Activated CD8-positive, alpha-beta T cell treated with anti-CD3 and anti-CD28 coated beads for 36 hours (primary cell): ENCODE measurements at places on chromosomes 16 and 17.

DNA sequence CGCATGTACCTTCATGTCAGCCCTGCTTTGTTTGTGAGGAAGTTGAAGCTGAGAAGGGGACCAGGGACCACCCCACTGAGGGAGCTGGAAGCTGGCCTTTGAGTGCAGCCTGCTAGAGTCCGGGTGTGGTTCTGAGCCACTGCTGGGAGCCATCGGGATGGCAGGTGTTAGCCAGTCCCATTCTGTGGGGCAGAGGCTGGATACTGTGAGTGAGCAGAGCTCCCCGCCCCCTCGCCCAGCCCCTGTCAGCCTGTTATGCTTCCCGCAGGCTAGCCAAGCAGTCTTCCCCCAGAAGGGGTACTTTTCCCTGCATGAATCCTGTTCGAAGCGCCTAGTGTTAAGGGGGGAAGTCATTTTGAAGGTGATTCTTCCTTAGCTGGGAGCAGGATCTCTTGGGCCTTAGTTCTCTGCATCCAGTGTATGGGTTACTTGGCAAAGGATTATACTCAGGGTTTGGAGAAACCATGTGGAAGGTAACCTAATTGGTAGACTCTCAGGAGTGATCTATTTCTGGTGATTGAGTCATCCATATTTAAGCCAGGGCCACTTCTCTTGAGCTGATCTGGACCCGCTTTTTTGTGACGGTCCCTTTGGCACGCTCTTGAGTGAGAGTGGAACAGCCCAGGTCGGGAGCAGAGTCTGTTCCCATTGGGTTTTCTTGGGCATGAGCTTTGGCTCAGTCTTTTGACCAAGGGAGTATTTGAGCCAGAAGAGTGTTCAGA lies 23.8 kb downstream of the AKAP1 start:
- no peak for DNase-seq

GRCh38 chr16:66857437-66857836 lies 13.2 kb downstream of the CA7 start:
- no peak for DNase-seq

DNA sequence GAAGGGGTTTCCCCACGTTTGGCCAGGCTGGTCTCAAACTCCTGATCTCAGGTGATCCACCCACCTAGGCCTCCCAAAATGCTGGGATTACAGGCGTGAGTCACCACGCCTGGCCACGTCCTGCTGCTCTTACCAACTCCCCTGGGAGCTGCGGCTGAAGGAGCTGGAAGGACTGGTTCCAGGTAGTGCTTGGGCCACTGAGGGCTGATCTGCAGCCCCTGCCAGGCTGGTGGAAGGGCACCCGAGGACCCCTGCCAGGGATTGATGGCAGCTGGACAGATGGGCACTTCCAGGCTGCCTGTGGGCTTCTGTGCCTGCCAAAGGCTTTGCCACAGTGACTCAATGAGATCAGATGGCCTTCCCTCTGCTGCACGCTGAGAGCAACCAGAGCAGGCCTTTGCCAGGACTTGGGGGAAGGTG lies 2.3 kb downstream of the OXLD1 start:
- DNase-seq: peak; percentile 40

- DNase-seq: no peak
These were observed 34.7 kb downstream of the ARSG start for GRCh38 chr17:68325961-68326360.

DNA sequence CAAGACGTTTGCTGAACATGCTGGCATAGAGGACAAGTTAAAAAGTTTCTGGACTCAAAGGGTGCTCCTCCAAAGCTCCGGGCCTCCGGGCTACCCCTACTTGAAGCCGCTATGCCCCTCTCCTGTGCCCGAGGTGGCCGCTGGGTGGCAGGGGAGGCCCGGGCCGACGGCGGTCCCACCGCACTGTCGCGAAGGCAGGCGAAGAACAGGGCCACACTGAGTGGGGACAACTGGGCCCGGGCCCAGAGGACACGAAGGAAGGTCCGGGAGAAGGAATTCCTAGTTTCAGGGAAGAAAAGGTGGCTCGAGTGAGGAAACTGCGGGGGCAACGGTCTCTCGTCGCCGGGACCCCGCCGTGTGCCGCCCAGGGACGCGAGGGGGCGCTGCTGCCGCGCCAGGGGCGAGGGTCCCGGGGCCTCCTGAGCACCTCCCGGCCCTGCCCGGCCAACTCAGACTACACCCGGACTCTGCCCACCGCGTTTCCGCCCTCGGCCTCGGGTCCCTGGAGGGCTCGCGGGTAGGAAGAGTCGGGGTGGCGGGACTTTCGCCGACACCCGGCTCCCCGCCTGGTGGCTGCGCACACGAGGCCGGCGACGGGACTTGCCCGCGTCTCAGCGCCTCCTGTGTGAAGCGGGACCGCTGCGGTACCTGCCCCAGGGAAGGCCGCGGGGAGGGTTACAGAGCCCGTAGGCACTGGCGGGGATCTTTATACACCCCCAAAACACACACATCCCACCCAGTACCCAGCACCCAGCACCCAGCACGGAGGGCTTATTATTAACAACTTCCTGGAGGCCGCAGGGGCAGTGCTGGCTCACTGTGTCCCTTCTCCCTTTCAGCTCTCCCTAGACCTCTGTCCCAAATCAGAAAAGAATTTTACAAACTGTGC lies 772 bp upstream of the CHCT1 start:
- peak; percentile 85 for DNase-seq

GRCh38 chr17:80260791-80261158 lies at the start of gene RNF213:
Gene RNF213 (plus strand): TSS chr17:80260852. CDS start chr17:80263682, 2,830 bp downstream.
- DNase-seq: peak; percentile 58

DNA sequence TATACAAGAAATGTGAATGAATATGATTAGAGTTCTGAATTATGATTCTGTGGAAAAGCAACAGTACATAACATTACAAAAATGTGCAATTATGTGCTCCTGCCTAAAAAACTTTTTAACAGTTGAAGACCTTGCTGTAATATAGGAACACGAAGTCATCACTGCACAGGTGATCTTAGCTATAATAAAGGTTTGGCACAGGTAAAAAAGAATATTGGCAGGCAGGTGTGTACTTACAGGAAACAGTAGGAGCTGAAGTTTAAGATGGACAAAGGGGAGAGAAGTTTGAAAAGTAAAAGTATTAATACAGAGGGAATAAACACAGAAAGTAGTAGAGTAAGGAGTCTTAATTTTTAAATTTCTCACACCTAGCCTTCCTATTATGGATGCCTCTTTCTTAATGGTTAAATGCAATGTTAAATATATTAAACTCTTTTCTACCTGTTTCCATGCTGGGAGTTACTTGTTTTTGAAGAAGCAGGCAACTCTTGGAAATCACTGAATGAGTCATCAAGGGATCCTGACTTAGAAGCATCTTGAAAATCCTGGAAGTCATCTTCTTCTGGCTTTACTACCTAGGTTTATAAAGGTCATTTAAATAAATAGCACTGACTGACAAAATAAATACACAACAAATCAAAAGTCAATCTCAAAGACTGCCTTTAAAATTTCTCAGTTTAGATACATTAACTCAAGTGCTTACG lies 40.7 kb downstream of the SYNRG start:
- no peak for DNase-seq

GRCh38 chr16:87543436-87544191 lies 50.8 kb upstream of the ZCCHC14 start:
- peak; percentile 43 for DNase-seq

DNA sequence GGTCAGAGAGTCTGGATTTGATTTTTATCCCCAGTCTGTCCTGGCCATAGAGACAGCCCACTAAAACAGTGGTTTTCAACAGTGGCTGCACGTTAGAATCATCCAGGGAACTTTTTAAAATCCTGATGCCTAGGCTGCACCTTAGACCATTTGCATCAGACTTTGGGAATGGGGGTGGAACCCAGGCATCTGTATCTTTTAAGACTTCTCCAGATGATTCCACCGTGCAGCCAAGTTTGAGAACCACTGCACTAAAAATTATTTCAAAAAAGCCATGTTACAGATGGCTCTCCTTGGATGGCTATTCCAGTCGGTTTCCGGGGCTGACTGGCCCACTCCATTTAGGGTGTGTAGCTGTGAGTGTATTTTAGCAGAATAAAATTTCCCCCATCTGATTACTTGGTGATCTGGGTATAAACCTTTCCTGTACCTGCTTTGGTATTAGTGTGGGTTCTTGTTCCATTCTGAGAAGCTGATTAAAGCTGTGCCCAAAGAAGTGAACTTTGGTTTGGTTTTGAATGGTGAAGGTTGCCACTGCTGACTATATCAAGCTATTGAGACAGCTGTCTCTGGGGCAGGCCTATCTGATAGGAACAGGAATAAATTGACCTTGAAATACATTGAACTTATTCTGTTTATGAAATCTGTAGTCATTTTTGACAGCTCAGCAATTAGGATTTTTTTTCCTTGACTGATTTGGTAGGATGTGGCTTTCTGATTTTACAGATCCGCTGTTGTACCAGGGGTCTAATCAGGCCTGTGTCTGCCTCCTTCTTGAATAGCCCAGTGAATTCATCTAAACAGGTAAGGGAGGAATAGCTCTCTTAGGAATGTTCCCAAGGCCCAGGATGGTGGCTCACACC lies 1.3 kb downstream of the ATP5MC1 start:
- DNase-seq: no peak

DNA sequence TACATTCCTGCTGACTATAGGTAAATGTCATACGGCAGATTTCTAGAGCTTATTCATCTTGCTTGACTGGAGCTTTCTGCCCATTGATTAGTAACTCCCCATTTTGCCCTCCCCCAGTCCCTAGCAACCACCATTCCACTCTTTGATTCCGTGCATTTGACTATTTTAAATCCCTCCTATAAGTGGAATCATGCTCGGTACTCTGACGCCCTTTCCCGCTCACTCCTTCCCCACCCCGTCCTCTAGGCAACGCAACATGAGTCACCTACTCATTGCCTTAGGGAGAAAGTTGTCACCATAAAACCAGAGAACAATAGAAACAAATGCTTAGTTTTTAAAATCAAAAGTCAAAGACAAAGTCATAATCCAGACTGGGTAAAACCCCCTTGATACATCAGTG lies 45.5 kb upstream of the RBBP6 start:
- no peak for DNase-seq

GRCh38 chr17:21034340-21035235 lies 8.2 kb downstream of the USP22 start:
- peak; percentile 75 for DNase-seq

DNA sequence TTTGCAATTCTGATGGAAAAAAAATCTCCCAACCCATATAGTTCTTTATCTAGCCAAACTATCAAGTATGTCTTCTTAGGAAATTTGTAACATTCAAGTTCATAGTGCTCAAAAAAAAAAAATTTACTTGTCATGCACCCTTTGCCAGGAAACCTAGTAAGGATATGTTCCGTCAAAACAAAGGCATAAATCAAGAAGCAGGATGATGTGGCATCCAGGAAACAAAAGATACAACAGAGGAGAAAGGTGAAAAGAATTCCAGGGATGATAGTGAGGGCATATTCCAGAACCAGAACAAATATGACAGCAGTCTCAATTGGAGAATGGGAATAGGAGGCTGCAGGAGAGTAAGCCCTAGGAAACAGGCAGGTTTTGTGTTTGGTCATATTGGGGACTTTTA lies 104.6 kb downstream of the SPAG9 start:
- DNase-seq: no peak

DNA sequence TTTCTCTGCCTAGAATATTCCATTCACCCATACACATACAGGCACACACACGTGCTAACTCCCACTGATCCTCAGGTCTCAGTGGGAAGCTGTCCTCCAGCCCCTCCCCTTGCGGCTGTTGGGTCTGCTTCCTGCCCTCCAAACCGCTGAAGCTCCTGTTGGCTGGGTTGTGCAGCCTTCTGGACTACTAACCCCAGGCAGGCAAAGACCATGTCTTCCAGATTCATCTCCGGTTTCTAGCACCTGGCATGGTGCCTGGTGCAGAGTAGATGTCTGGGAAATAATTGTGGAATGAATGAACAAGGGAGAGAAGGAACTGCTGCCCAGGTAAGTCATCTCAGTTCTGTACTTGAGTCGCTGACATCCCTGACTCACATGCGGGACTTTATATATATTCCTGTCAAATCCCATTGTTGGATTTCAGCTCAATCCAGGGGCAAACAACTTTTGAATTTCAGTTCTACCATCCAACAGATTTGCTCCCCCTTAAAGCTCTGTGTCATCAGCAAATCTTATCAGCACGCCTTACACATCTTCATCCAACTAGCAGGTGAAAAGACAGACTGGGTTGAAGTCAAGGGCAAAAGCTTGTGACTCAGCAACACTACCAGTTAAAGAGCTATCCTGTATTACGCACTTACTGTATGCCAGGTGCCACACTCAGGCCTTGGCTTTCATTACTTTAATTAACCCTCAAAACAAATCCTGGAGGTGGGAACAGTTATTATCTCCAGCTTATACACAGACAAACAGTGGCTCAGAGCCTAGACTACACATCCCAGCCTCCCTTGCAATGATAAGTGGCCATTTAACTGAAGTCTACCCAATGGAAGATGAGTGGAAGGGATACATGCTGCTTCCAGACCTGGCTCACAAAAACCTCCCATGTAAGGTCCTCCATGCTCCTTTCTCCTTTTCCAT lies 51.1 kb downstream of the SRCIN1 start:
- no peak for DNase-seq

- no peak for DNase-seq
These were observed 116.6 kb downstream of the ZNF18 start for GRCh38 chr17:11880714-11881113.

DNA sequence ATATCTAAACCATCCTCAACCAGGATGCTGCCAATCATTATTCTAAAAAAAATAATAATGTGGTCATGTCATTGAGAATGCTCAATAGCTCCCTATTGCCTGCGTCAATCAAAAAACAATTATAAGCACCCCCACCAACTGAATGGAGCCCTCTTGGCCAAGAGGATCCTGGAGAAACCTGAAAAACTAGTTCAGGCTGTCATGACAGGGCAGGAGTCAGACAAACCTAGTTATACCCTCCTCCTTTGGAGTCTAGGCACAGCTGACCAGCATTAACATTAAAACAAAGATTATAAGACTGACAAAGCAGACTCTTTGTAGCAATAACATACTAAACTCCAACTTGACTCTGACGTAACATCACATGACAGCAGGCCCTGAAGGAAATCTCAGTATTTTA lies 119.2 kb upstream of the CCL2 start:
- DNase-seq: no peak

DNA sequence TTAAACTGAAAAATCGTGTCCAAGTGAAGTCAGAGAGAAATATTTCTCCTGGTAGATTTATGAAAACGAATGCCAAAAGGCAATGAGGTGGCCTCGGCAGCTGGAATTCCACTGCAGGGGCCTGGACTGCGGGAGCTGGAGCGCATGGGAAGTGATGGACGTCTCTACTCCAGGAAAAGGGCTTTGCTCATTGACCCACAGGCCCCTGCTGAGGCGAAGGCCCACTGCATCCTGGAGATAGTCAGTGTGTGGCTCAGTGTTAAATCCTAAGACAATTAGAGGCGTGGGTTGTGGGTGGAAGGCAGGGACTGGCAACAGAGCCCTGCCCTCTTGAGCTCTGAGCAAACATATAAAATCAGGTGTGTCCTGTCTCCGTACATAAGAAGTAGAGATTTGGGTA lies 191.4 kb downstream of the SLC39A11 start:
- DNase-seq: no peak
